Activated T-cell treated with anti-CD3 and anti-CD28 coated beads, Interleukin-2, amount 50 U/mL, for 48 hours (primary cell): ENCODE measurements at places on chromosomes 13 and 19.

- DNase-seq, result no peak
Measured at GRCh38 chr13:94515374-94515773, 35.9 kb upstream of the DCT start.

DNA sequence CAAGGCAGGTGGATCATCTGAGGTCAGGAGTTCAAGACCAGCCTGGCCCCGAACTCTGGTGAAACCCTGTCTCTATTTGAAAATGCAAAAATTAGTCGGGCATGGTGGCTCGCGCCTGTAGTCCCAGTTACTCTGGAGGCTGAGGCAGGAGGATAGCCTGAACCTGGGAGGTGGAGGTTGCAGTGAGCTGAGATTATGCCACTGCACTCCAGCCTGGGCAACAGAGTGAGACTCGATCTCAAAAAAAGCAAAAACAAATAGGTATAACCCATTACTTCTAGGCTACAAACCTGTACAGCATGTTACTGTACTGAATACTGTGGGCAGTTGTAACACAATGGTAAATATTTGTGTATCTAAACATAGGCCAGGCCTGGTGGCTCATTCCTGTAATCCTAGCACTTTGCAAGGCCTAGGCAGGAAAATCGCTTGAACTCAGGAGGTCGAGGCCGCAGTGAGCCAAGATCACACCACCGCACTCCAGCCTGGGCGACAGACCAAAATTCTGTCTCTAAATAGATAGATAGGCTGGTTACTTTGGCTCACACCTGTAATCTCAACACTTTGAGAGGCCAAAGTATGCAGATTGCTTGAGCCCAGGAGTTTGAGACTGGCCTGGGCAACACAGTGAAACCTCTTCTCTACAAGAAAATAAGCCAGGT is 63.5 kb downstream of the MYO9B start:
- no peak for DNase-seq

DNA sequence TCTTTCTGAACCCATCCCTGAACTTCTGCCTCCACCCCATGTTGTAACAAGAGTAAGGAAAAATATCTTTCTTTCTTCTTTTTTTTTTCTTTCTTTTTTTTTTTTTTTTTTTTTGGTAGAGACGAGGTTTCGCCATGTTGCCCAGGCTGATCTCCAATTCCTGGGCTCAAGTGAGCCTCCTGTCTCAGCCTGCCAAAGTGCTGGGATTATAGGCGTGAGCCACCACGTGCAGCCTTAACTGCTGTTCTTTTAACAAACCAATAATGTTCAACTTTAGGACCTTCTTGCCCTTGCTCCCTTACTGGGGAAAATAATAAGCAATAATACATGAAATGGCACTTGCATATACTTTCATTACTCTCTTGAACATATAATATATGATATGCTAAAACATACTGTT is 19.6 kb downstream of the GPR183 start:
- no peak for DNase-seq

DNA sequence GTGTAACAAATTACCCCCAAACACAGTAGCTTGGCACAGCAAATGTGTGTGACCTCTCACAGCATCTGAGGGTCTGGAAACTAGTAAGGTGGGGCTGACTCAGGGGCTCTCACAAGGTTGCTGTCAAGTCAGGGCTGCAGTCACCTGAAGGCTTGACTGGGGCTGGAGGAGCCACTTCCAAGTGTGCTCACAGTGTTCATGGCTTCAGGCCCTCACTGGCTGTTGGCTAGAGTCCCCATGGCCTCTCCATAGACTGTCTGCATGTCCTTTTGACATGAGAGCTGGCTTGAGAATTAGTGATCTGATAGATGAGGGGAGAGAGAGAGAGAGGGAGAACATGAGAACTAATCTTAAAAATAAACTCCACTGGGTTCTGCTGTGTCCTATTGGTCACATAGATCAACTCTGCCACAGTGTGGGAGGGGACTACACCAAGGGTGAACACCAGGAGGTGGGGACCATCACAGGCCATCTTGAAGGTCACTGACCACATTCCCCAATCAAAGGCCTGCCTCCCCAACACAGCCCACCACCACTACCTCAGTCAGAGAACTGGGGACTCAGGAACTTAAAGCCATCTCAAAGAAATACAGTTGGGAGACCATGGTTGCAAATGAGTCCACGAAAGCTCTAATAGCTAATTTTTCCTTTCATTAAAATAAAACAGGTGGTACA is 38.2 kb upstream of the KATNAL1 start:
- no peak for DNase-seq

DNA sequence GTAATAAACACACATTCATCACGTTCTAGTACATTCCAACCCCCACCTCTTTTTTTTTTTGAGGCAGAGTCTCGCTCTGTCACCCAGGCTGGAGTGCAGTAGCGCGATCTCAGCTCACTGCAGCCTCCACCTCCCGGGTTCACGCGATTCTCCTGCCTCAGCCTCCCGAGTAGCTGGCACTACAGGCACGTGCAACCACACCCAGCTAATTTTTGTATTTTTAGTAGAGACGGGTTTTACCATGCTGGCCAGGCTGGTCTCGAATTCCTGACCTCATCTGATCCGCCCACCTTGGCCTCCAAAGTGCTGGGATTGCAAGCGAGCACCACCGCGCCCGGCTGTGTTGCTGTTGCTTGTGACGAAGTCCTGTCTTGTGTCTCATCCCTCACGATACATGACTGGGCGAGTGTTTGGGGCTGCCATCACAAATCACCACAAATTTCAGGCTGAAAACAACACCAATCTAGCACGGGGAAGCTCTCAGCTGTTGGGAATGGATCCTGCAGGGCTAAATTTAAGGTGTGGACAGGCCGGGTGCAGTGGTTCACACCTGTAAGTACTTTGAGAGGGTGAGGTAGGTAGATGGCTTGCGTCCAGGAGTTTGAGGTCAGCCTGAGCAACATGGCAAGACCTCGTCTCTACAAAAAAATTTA is 15.7 kb downstream of the MOB3A start:
- no peak for DNase-seq

DNA sequence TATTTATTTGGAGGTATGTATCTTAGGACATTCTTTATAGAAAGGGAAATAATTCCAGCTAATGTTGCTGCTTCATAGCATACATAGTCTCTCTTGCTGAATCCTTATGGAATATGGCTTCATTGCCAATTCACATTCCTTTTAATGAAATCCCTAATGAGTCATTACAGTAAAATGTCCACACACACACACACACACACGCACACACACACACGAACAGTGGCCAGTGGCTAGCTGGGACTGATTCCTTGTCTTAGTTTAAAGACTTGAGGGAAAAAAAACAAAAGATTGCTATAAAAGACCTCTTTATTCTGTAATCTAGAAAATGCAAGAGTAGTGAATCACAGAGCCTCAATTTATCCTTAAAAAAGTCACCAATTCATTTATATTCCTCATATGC is 301.6 kb downstream of the SLITRK6 start:
- DNase-seq, result no peak

DNA sequence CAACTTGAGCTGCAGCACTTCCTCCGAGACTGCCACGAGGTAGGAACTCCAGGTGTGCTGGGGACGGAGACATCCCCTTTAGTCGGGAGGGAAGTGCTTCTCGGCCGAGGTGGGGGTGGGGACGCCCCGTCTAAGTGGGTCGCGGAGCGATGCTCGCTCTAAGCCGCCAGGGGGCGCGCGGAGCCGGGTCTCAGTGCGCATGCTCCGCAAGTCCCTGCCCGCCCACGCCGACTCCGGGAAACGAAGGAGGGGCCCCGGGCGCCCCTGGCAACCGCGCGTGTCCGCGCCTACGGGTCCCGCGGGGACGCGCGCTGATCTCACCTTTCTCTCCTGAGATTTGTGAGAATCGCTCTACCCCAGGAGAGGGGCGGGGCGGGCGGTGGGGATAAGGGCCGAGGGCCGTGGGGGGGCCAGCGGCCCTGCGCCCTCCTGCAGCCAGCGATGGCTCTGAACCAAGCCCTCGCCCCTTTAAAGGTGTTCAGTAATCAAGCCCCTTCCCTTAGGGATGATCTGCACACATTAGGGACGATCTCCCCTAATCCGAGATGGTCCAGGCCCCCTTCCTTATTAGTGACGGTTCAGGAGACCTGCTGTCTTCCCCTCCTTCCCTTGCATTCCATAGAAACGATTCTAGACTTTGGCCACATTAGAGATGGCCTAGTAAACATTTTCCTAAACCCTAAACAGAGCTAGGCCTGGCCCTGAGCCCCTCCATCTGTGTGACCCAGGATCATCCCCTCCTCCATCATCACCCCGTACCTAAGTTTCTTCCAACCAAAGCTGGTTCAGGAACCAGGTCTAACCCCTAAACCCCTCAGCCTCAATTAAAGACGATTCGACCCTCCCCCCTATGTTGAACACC is 47.3 kb upstream of the SHKBP1 start:
- DNase-seq, result peak; percentile 93
